Left ventricle myocardium superior (tissue), 1 donor: ENCODE measurements at places on chromosomes 7 and 10. TPM values are rescaled to one million over a fixed set of nuclear protein-coding genes. Genes with fewer than 3 reads are reported as not detected.

- no peak for DNase-seq
Observed at GRCh38 chr7:104482362-104483037, 154.1 kb downstream of the LHFPL3 start.

GRCh38 chr7:41942468-41943093 is 239.7 kb upstream of the INHBA start:
- no peak for DNase-seq

DNA sequence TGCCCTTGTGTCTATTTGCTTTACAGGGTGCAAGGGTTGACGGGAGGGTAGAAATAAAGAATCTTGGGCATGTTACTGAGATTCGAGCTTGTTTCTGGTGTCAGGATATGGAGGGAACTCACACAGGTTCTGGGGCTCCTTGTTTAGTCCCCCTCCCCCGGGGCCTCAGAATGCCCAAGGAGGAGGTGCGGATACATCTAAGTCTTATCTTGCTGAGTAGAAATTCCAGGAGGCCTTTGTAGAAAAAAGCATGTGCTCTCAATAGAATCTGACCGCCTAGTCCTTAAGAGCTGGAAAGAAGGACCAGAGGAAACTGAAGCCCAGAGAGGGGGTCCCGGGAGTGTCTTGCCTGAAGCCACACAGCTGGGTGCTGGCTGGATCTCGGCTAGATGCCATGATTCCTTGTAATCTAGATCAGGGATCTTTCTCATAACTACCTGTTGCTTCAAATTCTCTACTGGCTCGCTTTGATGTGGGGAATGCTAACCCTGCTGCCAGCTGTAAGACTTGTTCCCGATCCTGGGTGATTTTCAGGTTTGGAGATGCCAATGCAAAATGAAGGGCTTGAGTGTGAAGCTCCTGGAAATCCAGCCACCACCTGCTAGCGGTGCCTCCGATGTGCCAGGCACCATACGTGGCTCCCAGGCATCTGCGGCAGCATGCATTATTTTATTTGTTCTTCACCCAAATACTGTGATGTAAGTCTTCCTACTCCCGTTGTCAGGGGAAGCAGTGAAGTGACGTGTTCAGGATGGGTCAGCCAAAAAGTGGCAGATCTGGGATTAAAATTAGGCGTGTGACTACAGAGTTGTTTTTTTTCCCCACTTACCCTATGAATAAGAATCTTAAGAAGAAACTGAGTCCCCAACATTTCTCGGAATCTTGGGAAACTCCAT is 226.0 kb downstream of the TCF7L2 start:
- no peak for DNase-seq

DNA sequence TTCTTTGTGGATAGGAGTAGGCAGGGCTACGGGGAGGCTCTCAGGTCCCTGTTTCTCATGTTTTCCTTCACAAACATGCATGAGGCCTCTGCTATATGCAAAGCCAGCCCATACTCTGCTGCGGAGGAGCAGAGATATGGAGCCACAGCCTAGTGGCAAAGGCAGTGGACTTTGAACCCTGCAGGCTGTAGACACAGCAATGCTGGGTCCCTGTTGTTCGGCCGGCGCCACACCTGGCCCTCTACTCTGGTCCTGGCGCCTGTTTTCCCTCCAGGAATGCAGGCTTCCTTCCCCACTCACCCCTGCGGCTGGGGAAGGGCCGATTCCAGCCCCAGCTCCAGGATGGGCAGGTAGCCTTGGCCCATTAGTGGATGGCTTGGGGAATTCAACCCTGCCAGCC is 11.5 kb downstream of the CLRN3 start:
- DNase-seq, result no peak

DNA sequence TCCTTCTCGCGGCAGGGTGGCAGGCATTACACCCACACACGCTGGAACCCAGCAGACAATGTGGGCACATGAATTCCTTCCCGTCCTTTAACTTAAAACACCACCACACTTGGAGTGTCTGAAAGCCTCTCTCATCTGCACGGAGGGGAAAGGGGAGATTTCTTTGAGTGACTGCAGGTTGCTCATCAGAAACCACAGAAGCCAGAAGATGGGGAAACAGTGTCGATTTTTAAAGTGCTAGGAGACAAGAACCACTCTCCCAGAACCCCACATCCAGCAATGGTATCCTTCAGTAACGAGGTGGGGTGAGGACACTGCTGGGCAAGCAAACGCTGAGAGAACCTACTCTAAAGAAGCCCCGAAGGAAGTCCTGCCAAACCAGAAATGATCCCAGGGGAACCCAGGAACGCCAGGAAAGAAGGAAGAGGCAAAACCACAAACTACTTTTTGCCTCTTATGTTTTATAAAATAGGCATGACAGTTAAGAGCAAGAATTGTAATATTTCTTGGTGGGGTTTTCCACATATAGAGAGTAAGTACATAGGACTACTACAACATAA is 254.3 kb downstream of the ELFN1 start:
- no peak for DNase-seq

DNA sequence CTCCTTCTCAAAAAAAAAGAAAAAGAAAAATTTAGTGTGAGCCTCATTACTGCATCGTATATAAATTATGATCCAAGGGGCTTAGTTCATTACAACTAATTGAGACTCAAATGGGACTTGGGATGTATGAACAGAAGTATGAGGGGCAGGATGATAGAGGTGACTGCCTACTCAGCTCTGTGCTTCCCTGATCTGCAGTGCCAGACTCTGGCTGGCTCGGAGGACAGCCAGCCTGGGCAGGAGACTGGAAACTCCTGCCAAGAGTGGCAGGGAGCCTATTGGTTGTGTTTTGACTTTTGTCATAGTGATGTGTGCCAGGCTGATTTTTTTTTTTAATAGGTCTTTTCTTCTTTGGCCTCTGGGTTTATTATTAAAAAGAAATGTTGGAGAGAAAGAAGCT is 73.8 kb upstream of the GTF2IRD1 start:
- peak; percentile 68 for DNase-seq

- DNase-seq, result no peak
Observed at GRCh38 chr7:129832701-129833227, 120.0 kb downstream of the UBE2H start.

- DNase-seq, result no peak
Observed at GRCh38 chr7:30840141-30841024, 69.2 kb downstream of the MINDY4 start.

DNA sequence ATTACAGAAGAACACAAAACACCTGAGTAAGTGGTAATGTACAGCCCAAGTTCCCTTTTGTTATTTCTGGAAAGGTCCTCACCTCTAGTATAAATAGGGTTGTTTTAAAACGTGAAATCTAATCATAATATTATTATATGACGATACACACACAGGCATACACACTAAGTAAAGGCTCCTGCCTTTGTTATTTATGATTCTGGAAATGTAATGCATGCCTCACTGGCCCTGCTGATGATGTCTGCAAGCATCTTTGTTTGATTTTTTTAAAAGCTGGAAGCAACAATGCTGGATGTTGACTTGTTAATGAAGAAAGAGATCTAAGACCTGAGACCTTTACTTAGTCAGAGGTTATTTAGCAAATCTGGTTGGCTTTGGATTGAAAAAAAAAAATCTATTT is 307.4 kb upstream of the SORCS1 start:
- DNase-seq, result no peak

GRCh38 chr10:1365540-1366321 is 309.5 kb downstream of the WDR37 start:
- DNase-seq, result no peak

DNA sequence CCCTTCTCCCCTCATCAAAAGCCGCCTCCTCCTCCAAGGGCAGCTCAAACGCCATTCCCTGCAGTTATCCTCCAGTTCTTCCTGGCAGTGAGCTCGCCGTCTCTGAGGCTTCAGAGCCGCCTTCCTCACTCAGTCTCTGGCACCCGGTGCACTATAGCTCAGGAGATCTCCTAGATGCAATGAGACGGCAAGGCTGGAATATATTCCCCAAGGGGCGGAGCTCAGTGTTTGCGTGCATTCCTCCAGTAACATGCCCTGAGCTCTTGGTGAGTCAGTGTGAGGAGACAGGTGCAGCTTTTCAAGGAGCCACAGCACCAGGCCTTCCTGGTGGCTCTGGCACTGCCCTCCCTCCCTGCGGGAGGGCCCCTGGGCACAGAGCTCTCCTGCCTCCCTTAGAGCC is 512.6 kb upstream of the FOXK1 start:
- DNase-seq, result peak; percentile 15

GRCh38 chr7:116196947-116197346 is 13.4 kb upstream of the TES start:
- no peak for DNase-seq

DNA sequence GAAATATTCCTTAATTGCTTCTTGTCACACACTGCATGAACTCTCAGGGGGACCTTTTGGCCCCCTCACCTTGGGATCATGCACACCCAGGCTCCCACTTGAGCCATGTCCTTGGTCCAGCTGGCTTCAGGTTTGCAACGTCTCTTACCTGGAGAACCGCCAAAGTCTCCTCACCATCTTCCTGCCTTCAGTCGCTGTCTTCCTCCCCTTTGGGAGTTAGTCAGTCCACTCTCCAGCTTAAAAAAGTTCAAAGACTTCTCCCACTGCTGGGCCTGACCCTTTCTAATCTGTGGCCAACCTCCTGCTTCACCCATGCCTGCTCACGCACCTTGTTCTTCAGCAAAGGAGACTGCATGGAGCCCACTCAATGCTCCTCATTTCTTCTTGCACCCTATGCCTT is 82.6 kb upstream of the LRRC4 start:
- no peak for DNase-seq

DNA sequence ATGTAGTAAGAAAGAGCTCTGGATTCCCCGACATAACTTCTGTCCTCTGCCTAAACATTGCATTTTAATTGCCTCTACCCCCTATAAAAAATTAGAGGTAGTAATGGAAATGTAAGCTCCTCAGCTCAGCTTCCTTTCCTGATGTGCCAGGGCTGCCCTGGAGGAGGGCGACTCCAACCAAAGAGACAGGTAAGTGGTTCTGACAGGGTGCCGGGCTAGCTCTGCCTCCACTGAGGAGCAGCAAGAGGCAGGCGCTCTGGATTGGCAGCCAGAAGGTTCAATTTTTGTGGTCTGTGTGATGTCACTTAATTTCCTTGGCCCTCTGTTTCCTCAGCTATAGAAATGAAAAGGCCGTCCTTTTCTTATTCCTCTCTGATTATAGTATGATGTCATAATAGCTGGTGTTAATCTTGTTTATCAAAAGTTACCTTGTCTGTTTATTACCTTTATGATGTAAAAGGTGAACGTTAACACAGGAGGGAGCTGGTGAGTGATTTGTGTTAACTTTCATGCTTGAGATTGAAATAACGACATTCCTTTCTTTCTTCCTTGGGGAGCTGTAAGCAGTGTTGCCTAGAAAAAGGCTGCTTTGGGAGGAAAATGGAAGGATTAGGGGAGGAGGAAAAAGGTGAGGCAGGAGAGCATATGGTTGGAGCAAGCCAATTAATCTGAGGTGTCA is 51.8 kb downstream of the ANLN start:
- DNase-seq, result no peak

- no peak for DNase-seq
Observed at GRCh38 chr10:13637303-13637856, 50.6 kb downstream of the PRPF18 start.

- DNase-seq, result no peak
Observed at GRCh38 chr7:18179093-18179492, 151.4 kb upstream of the PRPS1L1 start.

- DNase-seq, result peak; percentile 84
Observed at GRCh38 chr10:124524991-124525653, 63.5 kb downstream of the LHPP start.

DNA sequence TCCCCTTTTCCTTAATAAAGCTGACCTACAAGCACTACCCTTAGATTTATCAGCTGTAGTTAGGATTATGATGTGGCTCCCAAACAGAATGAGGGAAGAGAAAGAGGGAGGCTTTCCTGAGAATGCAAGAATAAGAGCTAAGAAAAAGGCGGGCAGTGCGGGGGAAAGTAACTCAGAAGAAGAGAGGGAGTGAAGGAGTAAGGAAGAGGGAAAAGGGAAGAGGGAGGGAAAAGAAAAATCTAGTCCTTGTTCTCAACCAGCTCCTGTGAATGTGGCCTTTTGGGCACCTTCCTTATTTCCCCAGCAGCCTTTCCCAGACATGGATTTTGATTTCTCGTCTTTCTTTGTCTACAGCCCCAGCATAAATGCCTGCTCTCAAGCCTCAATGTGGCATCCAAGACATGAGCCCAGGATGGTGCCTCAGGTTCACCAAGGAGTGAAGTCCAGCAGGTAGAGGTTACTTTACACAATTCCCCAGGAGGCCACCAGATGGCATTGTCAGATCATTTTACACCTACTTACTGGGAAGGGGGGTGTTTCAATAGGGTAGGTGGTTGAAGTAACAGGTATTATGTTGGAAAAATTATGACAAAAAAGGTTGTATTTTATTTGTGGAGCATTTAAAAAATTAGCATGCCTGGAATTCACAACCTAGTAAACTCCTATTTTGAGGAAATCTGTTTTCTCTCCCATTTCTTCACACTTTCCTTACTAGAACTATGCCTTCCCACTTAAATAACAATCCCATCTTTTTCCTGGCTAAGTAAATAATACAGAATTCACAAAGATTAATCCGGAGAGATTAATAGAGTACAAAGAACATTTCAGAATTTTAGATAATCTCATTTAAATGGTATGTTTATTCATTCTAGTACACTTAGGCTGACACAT is 106.5 kb downstream of the HTR7 start:
- no peak for DNase-seq

GRCh38 chr7:12090757-12091221 is 120.3 kb upstream of the TMEM106B start:
- DNase-seq, result no peak

LRIT1 gene
- not detected for total RNA-seq

CPA2 gene
- total RNA-seq, result not detected

HMX3 gene
- not detected for total RNA-seq

LIPM gene
- total RNA-seq, result not detected

UBTD1 gene
- total RNA-seq, result 28.1 TPM
